Stomach (tissue), 19 donors: ENCODE measurements at places on chromosomes 3 and 15.

DNA sequence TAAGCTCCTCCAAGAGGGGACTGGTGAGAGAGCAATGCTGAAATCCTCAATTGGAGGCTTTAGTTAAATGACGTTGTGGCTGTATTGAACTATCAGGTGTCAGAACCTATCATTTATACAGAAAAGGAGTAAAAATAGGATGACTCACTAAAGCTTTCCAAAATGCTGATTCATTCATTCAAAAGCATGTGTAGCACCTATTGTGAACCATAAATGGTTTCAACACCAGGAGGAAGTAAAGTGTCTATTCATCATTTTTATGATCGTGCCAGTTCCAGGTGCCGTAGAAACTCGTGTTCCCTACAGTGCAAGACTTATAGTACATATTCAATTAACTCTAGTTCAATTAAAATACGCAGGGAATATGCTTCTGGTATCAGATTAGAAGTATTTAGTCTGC is 66.5 kb upstream of the ARRDC4 start:
- no peak for DNase-seq

DNA sequence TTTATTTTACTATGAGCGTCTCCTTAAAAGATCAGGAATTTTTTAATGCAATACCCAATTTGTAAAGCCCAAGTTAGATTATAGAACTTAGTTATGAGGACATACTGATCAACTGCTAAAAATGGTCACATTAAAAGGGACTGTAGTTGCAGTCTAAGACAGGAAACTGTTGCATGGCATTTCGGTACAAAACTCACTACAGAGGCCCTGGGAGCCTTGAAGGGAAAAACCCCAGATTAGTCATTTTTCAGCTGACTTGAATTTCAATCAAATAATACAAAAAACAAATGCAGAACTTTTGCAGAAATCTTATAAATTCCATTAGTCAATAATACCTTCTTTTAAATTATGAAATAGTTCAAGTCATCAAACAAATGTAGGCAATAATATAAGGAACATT is 6.9 kb upstream of the PTX3 start:
- DNase-seq, result no peak

- DNase-seq, result no peak
Observed at GRCh38 chr15:94703596-94703995, 472.2 kb downstream of the MCTP2 start.

DNA sequence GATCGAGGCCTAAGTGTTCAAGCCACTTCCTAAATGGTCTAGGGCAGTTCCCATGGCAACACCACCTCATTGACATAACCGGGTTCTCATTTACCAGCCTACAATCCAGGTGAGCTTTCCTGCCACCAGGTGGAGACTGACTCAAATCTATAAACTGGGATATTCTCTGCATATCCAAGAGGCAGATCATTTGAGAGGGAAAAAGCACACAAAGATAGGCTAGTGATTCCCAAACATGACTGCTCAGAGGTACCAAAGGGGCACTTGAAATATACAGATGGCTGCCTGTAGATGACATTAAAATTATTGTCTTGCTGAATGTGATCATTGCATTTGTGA is 141.3 kb upstream of the PROK2 start:
- DNase-seq, result peak; percentile 51

DNA sequence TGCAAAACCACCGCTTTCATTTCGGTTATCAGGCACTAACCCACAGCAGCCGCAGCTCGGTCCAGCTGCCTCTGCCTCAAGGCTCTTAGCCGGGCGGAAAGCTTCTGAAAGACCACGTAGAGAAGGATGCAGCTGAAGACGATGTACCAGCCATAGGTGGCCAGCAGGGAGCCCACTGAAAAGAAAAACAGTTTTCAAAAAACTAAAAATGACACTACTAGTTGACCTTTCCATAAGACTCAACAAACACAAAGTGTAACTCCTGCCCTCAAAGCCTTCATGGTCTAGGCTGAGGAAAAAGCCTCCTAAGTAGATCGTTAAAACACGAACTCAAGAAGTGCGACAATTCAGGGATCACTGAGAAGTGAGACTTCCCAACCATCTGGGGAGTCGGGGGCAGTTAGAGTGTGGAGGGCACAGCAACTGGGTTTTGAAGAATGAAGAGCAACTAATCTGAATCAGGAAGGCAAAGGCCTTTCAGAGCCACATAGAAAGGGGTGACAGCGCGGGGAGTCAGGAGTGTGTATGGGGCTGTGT is 716 bp downstream of the SELENOS start:
- DNase-seq, result peak; percentile 59

DNA sequence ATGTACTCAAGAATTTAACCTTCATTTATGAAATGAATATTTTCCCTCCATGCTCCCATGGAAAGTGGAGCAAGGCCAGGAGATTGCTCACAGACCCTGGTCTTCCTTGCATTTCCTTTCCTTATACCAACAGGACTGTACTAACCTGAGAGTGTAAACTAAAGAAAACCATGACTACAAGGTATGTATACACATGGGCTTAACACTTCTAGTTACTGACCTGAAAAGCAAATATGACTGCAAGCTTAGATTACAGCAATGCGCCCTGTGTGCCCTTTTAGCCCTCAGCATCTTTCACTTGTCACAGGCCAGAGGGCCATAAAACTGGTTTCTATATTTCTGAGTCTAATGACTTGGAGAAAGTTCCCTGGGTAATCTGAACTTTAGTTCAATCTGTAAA is 52.1 kb downstream of the NEK10 start:
- no peak for DNase-seq

- no peak for DNase-seq
Observed at GRCh38 chr15:74543583-74543982, 2.6 kb downstream of the ARID3B start.

GRCh38 chr3:47523310-47524073 is 10.0 kb upstream of the ELP6 start:
- no peak for DNase-seq

- DNase-seq, result no peak
Observed at GRCh38 chr3:143139762-143140161, 20.2 kb downstream of the CHST2 start.
